ENCODE measurements at places on chromosomes 1 and 21. TPM values are rescaled to one million over a fixed set of nuclear protein-coding genes. Genes with fewer than 3 reads are reported as not detected.

DNA sequence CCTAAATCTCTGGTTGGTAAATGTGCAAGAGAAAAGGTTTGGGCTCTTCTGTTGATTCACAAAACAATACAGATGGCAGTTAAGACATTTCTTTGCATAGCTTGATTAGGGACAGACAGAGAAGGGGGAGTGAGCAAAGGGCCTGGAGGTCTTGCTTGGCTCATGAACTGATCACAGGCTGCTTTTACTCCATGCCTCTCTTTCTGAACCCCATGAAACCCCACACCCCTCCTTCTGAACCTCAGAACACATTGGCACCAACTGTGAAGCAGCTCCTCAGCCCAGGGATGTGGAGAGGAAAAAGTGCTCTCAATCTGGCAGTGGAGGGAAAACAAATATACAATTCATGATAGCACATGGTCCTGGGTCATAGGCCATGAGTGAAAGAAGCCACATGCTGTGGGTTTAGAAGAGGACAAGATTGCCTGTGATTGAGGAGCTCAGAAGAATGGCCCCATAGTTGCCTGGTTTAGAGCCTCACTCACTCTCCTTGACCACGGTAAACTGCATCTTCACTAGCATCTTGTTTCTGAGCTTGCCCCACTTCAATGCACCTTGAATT lies 111.6 kb upstream of the GADD45A start:
- no peak for DNase-seq

DNA sequence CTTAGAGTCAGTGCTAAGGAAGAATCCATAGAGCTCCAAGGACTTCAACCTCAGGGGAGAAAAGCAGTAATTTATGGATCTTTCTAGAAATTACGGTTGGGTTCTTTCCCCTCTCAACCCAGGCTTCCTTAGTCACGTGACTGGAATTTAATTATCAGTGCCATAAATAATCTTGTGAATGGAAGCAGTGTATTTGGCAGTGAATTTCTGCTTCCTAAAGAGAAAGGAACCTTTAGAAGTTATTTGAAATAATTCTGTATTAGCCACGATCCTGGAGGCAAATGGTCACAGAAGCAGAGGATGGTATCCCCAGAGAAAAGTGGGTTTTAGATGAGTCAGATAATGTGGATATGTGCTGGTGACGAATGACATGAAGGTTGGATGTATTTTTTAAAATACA lies 89.6 kb downstream of the NFIA start:
- no peak for DNase-seq

DNA sequence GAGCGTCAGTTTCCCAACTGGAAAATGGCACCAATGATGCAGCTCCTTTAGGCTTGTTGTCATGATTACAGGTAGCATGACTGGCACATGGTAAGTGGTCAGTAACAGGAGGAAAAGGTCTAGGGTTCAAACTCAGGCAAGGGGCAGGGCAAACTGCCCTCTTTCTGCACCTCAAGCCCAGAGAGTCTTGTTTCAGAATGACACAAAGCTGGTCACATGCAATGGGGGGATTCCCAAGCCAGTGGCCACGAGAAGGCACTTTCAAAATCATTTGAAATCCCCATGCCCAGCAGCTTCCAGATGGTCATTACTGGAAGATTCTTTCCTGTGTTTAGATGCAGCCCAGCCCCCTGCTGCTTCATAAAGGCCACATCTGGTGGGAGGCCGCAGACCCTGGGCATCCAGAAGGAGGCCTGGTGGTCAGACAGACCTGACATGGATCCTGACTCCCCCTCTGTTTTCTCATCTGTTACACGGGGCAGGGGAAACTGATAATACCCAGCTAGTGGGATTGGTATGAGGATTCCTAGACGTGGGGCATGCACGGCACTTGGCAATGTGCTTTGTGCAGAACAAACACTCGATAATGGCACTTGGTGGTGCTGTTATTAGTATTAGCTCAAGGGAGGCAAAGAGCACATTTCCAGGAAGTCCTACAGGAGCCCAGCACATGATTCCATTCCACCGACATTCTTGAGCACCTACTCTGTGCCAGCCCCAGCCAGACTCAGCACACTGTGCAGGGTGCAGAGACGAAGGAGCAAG lies 6.9 kb upstream of the PLA2G2D start:
- DNase-seq = peak; percentile 19

GRCh38 chr1:38567401-38567800 lies 292.2 kb downstream of the RRAGC start:
- no peak for DNase-seq

DNA sequence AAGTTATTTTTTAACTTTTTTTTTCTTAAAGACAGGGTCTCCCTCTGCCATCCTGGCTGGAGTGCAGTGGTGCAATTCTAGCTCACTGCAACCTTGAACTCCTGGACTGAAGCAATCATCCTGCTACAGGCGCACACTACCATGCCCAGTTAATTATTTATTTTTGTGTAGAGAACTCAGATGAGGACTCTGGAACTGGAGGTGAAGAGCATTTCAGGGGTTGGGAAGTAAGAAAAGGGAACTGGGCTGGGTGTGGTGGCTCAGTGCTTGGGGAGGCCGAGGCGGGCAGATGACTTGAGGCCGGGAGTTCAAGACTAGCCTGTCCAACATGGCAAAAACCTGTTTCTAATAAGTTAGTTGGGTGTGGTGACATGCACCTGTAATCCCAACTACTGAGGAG lies 28.9 kb downstream of the SLC35F3 start:
- DNase-seq = no peak

- no peak for DNase-seq
Observed at GRCh38 chr1:224432672-224433040, 1.9 kb downstream of the WDR26 start.

DNA sequence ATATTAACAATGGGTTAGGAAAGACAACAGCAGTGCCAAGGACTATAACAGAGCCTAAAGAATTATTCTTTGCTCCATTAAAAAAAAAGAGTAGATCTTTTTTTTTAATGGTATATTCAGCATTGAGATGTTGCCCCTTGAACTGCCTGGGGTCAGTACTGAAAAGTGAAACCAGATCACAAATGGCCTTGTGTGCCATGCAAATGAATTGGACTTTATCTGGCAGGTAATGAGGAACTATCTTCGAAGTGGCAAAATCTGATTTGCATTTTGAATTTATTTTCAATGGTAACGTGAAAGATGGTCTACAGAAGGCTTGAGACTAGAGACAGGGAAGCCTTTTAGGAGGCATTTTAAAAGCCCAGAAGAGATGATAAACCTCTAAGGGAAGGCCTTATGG lies 21.4 kb upstream of the PKN2 start:
- DNase-seq = no peak

DNA sequence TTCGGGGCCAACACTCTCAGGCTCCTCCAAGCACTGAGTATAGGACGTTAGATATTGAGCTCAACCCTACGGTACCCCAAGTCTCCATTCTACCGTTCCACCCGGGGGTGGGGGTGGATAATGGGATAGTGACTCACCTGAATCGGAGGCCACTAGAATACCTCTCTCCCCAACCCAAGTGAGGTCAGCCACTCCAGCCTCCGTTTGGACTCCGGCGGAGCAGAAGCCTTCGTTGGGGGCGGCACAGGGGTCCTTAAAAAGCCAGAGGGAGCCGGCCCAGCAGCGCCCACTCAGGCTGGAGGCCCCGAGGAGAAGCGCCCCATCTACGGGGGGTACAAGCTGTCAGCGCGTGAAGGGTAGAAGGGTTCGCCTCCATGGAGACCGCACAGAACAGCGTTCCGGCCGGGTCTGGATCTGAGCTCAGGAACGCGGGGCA lies 556 bp downstream of the WDR77 start:
- peak; percentile 27 for DNase-seq

DNA sequence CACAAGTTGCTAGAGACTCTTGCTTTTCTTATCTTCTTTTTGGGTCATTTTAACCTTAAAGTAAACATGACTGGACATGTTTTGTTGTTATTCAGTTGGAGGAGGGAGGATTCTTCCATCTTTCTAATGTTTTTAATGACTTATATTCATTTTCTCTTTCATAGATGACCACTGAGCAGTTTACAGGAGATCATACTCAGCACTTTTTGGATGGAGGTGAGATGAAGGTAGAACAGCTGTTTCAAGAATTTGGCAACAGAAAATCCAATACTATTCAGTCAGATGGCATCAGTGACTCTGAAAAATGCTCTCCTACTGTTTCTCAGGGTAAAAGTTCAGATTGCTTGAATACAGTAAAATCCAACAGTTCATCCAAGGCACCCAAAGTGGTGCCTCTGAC lies 11.9 kb downstream of the DYRK3 start:
- no peak for DNase-seq

- peak; percentile 68 for DNase-seq
Observed at GRCh38 chr1:241611063-241611462, 29.1 kb downstream of the CHML start.

- no peak for DNase-seq
Observed at GRCh38 chr1:201218409-201218808, 27.8 kb downstream of the IGFN1 start.

DNA sequence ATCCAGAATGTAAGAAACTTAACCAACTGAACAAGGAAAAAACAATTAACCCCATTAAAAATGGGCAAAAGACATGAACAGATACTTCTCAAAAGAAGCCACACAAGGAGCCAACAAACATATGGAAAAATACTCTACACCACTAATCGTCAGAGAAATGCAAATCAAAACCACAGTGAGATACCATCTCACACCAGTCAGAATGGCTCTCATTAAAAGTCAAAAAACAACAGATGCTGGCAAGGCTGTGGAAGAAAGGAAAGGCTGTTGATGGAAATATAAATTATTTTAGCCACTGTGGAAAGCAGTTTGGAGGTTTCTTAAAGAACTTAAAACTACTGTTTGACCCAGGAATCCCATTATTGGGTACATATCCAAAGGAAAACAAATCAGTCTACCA lies 51.2 kb downstream of the RGS4 start:
- peak; percentile 50 for DNase-seq

GRCh38 chr1:232562855-232563510 lies 67.0 kb downstream of the SIPA1L2 start:
- DNase-seq = no peak

GRCh38 chr1:165052936-165053335 lies 303.6 kb downstream of the LMX1A start:
- no peak for DNase-seq

CFHR4 gene
- not detected for total RNA-seq

COP1 gene
- 26.7 TPM for total RNA-seq

MROH9 gene
- not detected for total RNA-seq

SLAMF1 gene
- total RNA-seq = 0.12 TPM

DMBX1 gene
- not detected for total RNA-seq

TP73 gene
- total RNA-seq = not detected
